ENCODE measurements at places on chromosomes 4 and X. TPM values are rescaled to one million over a fixed set of nuclear protein-coding genes. Genes with fewer than 3 reads are reported as not detected.

DNA sequence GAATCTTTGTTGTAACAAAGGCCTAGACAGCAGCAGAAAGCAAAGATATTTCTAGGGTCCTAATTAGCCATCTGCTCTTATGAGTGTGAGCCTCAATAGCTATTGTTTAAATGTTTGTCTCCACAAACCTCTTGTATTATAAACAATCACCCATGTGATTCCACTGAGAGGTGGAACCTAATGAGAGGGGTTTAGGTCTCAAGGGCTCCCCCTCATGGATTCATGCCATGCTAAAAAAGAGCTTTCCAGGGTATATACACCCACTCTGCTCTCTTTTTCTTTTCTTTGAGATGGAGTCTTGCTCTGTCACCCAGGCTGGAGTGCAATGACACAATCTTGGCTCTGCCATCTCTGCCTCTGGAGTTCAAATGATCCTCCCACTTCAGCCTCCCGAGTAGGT lies 42.1 kb downstream of the TRIM61 start:
- no peak overlapping the region for H3K27ac ChIP-seq
- no peaks in the 10 kb centered on the region for H3K36me3 ChIP-seq
- H3K4me1 ChIP-seq: no peaks in the 10 kb centered on the region

GRCh38 chr4:155694100-155694785 lies 27.6 kb downstream of the GUCY1A1 start:
- no peaks in the 10 kb centered on the region for H3K36me3 ChIP-seq
- H3K27ac ChIP-seq: no peak overlapping the region
- no peak for DNase-seq
- H3K27me3 ChIP-seq: no peaks in the 10 kb centered on the region

The GPR173 gene
- total RNA-seq: 2.8 TPM

GRCh38 chr4:123444290-123444731 lies 47.7 kb downstream of the SPRY1 start:
- H3K36me3 ChIP-seq: no peaks in the 10 kb centered on the region
- H3K27ac ChIP-seq: no peak overlapping the region
- H3K4me1 ChIP-seq: peaks cover 16% of the 10 kb centered on the region
- H3K27me3 ChIP-seq: peaks cover 3% of the 10 kb centered on the region
- no peak overlapping the region for H3K4me3 ChIP-seq

DNA sequence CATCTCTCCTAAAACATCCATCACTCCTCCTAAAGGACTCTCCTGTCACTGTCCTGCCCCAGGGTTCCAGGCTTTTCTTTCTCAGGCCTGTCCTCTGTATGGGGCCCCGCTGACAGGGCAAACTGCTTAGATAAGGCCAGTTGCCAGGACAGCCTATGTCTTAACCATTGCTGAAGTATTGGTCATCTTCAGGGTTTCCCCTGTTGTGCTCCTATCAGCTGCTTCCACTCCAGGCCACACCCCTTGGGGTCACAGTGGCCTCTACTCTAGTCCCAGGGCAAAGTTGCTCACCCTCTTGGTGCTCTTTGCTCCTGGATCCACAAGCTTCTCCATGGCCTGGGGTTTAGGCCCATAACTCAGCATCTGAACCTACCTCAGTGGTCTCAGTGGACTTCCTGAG lies 138.0 kb upstream of the PJA1 start:
- H3K36me3 ChIP-seq: no peaks in the 10 kb centered on the region
- no peak overlapping the region for H3K27ac ChIP-seq
- H3K4me3 ChIP-seq: no peak overlapping the region
- peaks cover 20% of the 10 kb centered on the region for H3K27me3 ChIP-seq
